ENCODE measurements at places on chromosomes 2 and 18. TPM values are rescaled to one million over a fixed set of nuclear protein-coding genes. Genes with fewer than 3 reads are reported as not detected.
A peak's percentile ranks its signal among the peaks of the same experiment; 100 is the strongest.

Gene PTPRN
- 1.7 TPM for total RNA-seq

Gene SLC5A7
- not detected for total RNA-seq

Gene MATN3
- not detected for total RNA-seq

Gene BCL11A
- 1.8 TPM for total RNA-seq

Gene HJURP
- total RNA-seq, result 78.1 TPM

Gene TOGARAM2
- total RNA-seq, result 2.0 TPM

Gene PNO1
- 42.4 TPM for total RNA-seq

Gene OSBPL1A
- total RNA-seq, result 4.0 TPM

Gene PPP1R1C
- total RNA-seq, result not detected

Gene DIS3L2
- 25.7 TPM for total RNA-seq

- no peaks in the 10 kb centered on the region for H3K36me3 ChIP-seq
- no peak overlapping the region for H3K4me3 ChIP-seq
- H3K27ac ChIP-seq, result no peak overlapping the region
- no peaks in the 10 kb centered on the region for H3K4me1 ChIP-seq
- DNase-seq, result no peak
Measured at GRCh38 chr2:154264024-154264423, 392.3 kb downstream of the GALNT13 start.

DNA sequence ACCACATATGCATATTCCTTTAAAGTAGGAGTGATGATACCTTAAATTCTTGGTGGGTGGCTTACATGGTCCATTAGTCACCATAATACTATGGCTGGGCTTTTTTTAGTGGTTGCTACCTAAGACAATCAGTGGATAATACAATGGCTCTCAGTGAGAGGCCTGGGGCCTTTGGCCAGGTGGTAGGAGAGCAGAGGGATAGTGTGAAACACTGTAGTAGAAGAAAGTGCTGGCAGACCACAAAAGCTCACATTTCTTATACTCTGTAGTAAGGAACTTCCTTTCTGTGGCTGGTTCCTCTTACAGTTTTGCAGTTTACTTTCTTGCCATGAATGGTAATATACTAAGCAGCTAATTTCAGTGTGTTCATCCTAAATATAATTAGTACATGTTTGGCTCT, 583.5 kb downstream of the XIRP2 start:
- H3K4me1 ChIP-seq, result no peaks in the 10 kb centered on the region
- no peaks in the 10 kb centered on the region for H3K27me3 ChIP-seq
- H3K36me3 ChIP-seq, result no peaks in the 10 kb centered on the region
- no peak overlapping the region for H3K27ac ChIP-seq
- no peak overlapping the region for H3K4me3 ChIP-seq

DNA sequence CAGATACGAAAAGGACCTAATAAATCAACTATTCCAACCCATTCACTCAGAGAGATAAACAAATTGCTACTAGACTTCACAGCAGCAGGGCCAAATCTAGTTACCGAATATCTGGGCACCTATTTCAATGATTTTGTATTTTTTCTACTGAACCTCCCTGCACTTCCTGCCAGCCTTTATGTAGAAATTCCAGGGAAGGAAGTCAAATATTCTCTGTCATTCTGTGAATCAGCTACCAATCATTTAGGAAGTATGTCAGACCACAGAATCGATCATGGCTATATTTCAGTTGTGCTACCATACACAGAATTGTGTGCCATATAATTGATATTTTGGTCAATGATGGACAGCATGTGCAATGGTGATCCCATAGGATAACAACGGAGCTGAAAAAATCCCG, 109.6 kb upstream of the SPOPL start:
- H3K27me3 ChIP-seq, result no peaks in the 10 kb centered on the region
- H3K4me1 ChIP-seq, result no peaks in the 10 kb centered on the region
- no peak overlapping the region for H3K27ac ChIP-seq
- no peaks in the 10 kb centered on the region for H3K36me3 ChIP-seq
- H3K4me3 ChIP-seq, result no peak overlapping the region

- peak; percentile 46 for DNase-seq
- H3K4me3 ChIP-seq, result no peak overlapping the region
- peaks cover 10% of the 10 kb centered on the region for H3K4me1 ChIP-seq
- H3K27me3 ChIP-seq, result no peaks in the 10 kb centered on the region
- H3K27ac ChIP-seq, result no peak overlapping the region
Measured at GRCh38 chr2:196750977-196751631, 48.4 kb downstream of the GTF3C3 start.

GRCh38 chr2:60351321-60351720, 202.1 kb downstream of the BCL11A start:
- DNase-seq, result no peak
- no peak overlapping the region for H3K4me3 ChIP-seq
- no peak overlapping the region for H3K27ac ChIP-seq
- peaks cover 8% of the 10 kb centered on the region for H3K4me1 ChIP-seq

GRCh38 chr2:1744446-1745170, at the start of gene PXDN:
Gene PXDN, minus strand, starts transcription at chr2:1744515. Its CDS starts 60 bp downstream, at chr2:1744455.
- peak within 1 kb of the TSS; percentile 68 for H3K4me3 ChIP-seq
- no peak for DNase-seq
- no peak within 1 kb of the TSS for H3K27ac ChIP-seq
- peaks cover 63% of the 10 kb centered on the region for H3K27me3 ChIP-seq
- peaks cover 6% of the 10 kb centered on the region for H3K4me1 ChIP-seq
- H3K36me3 ChIP-seq, result no peaks in the 10 kb centered on the region

- H3K4me3 ChIP-seq, result peak overlapping the region; percentile 96
- H3K4me1 ChIP-seq, result peaks cover 29% of the 10 kb centered on the region
- no peaks in the 10 kb centered on the region for H3K27me3 ChIP-seq
- peak overlapping the region; percentile 99 for H3K27ac ChIP-seq
- H3K36me3 ChIP-seq, result peaks cover 51% of the 10 kb centered on the region
Measured at GRCh38 chr2:24793761-24794435, 673 bp downstream of the CENPO start.

DNA sequence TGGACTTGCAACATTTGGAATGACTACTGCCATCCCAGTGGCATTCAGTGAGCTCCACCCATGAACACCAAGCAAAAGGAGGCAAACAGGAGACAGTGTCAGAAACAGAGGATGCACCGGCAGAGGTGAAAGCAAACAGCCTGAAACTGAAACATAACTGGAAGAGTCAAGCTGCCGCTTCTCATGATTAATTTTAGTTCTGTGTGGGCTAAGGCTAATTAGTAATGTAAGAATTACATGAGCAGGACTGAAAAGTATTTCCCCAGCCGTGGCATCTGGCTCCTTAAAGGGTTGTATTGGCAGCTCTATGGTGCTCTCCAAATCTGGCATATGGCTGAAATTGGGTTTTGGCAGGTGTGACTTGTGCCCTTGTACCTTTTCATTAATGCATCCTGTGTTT, 1108.1 kb downstream of the TSN start:
- no peaks in the 10 kb centered on the region for H3K36me3 ChIP-seq
- H3K27me3 ChIP-seq, result no peaks in the 10 kb centered on the region
- DNase-seq, result no peak
- no peak overlapping the region for H3K4me3 ChIP-seq
- no peak overlapping the region for H3K27ac ChIP-seq

DNA sequence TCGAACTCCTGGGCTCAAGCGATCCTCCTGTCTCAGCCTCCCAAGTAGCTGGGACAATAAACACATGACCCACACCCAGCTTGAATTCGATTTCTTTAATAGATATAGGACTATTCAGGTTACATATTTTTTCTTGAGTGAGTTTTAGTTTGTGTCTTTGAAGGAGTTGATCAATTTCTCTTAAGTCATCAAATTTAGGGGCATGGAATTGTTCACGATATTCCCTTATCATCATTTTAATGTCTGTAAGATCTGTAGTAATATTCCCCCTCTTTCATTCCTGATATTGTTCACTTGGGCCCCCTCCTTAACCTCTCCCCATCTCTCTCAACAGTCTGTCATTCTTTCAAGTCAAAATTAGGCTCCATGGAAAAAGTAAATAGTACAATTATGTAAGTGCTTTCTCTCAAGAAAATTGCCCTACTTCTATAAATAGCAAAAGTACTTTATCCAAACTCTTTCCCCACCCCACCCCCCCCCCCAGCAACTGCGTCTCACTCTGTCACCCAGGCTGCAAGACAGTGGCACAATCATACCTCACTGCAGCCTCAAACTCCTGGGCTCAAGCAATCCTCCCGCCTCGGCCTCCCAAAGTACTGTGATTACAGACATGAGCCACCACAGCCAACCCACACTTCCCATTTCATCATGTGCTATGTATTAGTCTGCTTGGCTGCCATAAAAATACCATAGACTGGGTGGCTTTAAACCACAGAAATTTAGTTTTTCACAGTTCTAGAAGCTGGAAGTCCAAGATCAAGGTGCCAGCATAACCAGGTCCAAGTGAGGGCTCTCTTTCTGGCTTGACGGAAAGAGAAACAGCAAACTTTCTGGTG, 20.1 kb downstream of the WDR33 start:
- no peaks in the 10 kb centered on the region for H3K27me3 ChIP-seq
- peaks cover 26% of the 10 kb centered on the region for H3K36me3 ChIP-seq
- H3K4me1 ChIP-seq, result peaks cover 28% of the 10 kb centered on the region
- DNase-seq, result no peak
- H3K4me3 ChIP-seq, result no peak overlapping the region
- H3K27ac ChIP-seq, result peak overlapping the region; percentile 73

GRCh38 chr18:48004577-48004976, 74.1 kb upstream of the SMAD2 start:
- H3K4me3 ChIP-seq, result no peak overlapping the region
- H3K36me3 ChIP-seq, result no peaks in the 10 kb centered on the region
- H3K27ac ChIP-seq, result no peak overlapping the region
- no peak for DNase-seq

DNA sequence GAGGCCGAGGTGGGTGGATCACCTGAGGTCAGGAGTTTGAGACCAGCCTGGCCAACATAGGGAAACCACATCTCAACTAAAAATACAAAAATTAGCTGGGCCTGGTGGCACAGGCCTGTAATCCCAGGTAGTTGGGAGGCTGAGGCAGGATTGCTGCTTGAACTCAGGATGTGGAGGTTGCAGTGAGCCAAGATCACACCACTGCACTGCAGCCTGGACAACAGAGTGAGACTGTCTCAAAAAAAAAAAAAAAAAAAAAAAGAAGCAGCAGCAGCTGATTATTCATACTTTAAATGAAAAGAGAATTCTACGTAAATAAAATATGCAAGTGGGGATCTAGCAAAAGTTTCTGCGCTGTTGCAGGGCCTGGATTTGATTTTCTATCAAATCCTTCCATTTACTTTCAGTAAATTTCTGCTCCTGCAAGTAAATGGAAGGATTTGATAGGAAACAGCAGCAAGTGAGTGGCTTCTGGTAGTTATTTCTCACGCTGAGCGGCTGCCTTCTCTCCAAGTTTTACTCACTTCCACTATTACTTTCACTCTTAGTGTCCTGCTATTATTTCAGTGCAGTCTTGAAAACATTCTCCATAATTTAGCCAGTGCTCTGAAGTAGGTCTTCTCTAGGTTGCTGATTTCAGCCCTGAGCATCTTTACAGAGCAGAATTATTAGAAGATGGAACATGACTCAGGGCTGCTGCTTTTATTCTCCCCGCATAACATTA, 68.4 kb downstream of the SLC16A14 start:
- no peak overlapping the region for H3K4me3 ChIP-seq
- no peak for DNase-seq
- H3K27ac ChIP-seq, result peak overlapping the region; percentile 38
- H3K36me3 ChIP-seq, result peaks cover 2% of the 10 kb centered on the region
- H3K27me3 ChIP-seq, result no peaks in the 10 kb centered on the region

DNA sequence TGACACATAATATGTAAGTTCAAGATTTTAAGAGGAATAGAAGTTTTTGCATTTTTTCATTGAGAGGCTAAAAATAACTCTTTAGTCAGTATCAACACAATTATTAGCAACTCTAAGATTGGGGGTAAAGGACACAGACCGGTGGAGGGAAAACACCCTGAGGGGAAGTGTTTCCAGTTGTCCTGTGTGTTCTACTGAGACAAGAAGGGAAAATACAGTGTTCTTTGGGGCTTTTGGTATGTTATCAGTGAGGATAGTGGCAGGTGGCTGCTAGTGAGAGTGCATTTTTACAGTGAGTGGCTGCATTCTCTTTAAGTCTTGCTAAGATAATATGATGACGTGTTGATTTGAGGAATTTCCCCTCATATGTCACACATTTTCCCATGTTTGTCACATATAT, 507.5 kb downstream of the PARD3B start:
- no peaks in the 10 kb centered on the region for H3K27me3 ChIP-seq
- no peak overlapping the region for H3K4me3 ChIP-seq
- peaks cover 4% of the 10 kb centered on the region for H3K36me3 ChIP-seq
- H3K27ac ChIP-seq, result no peak overlapping the region

DNA sequence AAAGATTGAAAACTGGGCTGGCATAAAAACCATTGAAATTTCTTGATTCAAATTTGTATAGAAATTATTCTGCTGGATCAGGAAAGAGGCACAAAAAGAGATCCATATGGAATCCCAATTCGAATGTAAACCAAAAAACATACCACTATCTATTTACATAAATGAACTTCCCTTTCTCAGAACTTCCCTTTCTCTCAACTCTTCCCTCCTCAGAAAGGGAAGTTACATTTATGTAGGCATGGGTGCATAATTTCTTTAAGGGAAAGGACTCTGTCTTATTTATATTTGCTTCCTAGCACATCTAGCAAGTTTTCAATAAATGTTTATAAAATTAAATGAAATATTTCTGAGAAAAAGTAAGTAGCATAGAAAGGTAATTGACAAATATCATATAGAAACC, 398.1 kb upstream of the ATP5MC3 start:
- peaks cover 9% of the 10 kb centered on the region for H3K27me3 ChIP-seq
- no peaks in the 10 kb centered on the region for H3K36me3 ChIP-seq
- H3K4me3 ChIP-seq, result no peak overlapping the region
- H3K27ac ChIP-seq, result no peak overlapping the region

DNA sequence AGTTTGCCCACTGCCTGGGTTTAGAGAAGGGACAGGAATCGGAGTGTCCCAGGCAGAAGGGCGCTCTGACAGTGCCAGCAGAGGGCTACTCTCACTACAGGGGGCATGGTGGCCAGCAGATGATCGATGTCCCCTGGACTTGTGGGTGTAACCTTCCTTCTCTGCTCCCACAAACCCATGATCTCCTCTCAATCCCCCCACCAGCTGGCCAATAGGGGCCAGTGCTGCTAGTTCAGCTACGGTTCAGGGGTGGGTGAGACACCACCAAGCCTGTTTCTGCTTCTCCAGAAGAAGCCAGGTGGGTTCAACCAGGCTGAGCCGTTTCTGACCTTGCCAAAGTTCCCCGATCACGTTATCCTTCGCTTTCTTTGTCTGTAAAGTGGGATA, 1.3 kb downstream of the NPPC start:
- H3K27ac ChIP-seq, result no peak overlapping the region
- H3K4me3 ChIP-seq, result no peak overlapping the region
- peaks cover 50% of the 10 kb centered on the region for H3K27me3 ChIP-seq
- no peaks in the 10 kb centered on the region for H3K36me3 ChIP-seq
- peaks cover 9% of the 10 kb centered on the region for H3K4me1 ChIP-seq
- DNase-seq, result no peak

DNA sequence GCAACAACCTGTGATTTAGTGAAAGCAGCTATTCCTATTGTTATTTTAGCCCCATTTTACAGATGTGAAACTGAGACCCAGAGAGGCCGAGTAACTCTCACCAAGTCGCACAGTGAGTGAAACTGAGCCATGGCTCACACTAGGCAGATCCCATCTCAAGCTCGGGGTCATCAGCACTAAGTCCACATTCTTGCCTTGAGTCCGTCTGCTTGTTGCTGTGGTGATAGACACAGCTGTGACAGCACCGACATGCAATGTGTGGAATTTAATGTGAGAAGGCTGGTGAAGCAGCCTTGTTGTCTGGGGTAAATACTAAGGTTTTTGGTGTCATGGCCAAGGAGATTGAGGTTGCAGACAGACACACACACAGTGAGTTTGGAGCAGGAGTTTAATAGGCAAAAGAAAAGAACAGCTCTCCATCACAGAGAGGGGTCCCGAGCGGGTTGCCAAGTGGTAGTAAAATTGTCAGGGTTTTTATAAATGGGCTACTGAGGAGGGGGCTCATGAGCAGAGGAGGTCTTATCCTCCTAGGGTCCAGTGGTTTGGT, 40.2 kb upstream of the GMCL1 start:
- peaks cover 2% of the 10 kb centered on the region for H3K36me3 ChIP-seq
- H3K4me1 ChIP-seq, result peaks cover 14% of the 10 kb centered on the region
- no peak overlapping the region for H3K4me3 ChIP-seq
- H3K27ac ChIP-seq, result no peak overlapping the region
- DNase-seq, result no peak
- no peaks in the 10 kb centered on the region for H3K27me3 ChIP-seq
